Osteoblast (primary cell): ENCODE measurements at places on chromosomes 7 and 10. TPM values are rescaled to one million over a fixed set of nuclear protein-coding genes. Genes with fewer than 3 reads are reported as not detected.

- peak; percentile 95 for DNase-seq
These were observed 2.6 kb downstream of the LDB1 start for GRCh38 chr10:102117391-102118159.

DNA sequence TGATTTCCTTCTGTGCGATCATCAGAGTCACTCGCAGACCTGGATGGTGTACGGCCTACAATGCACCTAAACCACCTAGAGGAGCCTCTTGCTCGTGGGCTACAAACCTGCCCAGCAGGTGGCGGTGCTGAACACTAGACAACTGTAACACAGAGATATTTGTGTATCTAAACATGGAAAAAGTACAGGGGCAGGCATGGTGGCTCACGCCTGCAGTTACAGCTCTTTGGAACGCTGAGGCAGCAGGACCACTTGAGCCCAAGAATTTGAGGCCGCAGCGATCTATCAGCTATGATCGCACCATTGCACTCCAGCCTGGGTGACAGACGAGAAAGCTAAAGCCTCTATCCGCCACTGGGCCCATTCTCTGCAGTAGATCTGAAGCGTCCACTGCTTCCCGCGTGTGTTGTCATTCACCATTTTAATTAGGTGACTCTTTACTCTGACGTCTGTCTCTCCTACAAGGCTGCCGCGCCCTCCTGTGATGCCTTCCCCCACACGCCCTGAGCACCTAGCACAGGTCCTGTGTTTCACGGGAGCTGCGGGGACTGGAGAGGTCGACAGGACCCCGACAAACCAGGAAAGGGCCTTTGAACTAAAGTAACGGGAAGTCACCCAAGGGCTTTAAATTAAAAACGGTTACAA, 774 bp downstream of the TUBGCP2 start:
- DNase-seq: peak; percentile 86

CADPS2 gene
- total RNA-seq: 21.7 and 26.2 TPM in 2 replicates

- no peak for DNase-seq
These were observed 41.0 kb upstream of the AMPH start for GRCh38 chr7:38671911-38672905.

- peak; percentile 82 for DNase-seq
These were observed 79.8 kb upstream of the PTN start for GRCh38 chr7:137423321-137423720.
